KBM-7 (cell line): ENCODE measurements at places on chromosomes 11 and 22.

- no peak for DNase-seq
Observed at GRCh38 chr11:104654181-104654813, 244.0 kb downstream of the CASP12 start.

- DNase-seq: no peak
Observed at GRCh38 chr11:114977651-114978050, 299.3 kb downstream of the NXPE2 start.

DNA sequence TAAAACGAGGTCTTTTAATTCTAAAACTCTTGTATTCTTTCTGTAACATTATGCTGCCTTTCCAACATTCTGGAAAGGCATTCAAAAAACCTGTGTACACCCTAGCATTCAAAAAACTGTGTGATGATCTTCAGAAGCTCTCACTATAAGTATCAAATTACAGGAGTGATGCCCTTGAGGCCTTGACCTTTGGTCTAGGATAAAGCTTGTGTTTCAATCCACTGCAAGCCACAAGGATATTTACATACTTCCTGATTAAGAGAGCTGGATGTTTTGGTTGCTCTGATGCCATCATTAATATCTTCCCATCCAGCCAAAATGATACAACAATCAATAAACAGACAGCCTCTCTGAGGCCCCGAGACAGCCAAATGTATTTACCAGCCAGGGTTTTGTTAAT, 11.9 kb downstream of the CLPB start:
- no peak for DNase-seq

DNA sequence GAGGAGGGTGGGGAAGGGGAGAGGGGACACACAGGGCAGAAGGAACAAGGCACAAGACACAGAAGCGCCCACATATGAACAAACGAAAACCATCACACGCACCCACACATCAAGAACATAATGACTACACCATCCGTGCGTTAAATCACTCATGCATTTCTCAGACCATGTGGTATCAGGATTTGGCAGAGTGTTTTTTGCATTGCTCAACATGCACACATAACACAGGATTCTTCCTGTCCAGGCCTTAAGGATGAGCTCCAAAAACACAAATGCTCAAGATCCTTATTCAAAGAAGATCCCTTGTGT, 309.5 kb downstream of the CADM1 start:
- DNase-seq: no peak

- DNase-seq: no peak
Observed at GRCh38 chr11:75700940-75701339, 16.7 kb upstream of the MOGAT2 start.

DNA sequence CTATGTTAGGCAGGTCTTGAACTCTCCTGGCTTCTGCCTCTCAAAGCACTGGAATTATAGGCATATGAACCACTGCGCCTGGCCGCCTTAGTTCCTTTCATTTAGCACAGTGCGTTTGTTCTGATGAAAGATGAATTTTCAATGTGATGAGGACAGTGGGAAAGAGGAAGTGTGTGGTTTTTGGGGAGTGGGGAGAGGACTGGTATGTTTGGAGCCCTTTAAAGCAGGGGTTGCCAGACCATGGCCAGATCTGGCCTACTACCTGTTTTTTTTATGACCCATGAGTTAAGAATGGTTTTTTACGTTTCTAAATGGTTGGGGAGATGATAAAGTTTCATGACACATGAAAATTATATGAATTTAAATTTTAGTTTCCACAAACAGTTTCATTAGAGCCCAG, 12.5 kb downstream of the ATXN10 start:
- DNase-seq: peak; percentile 92

GRCh38 chr11:90704510-90704909, 481.7 kb upstream of the CHORDC1 start:
- DNase-seq: no peak

DNA sequence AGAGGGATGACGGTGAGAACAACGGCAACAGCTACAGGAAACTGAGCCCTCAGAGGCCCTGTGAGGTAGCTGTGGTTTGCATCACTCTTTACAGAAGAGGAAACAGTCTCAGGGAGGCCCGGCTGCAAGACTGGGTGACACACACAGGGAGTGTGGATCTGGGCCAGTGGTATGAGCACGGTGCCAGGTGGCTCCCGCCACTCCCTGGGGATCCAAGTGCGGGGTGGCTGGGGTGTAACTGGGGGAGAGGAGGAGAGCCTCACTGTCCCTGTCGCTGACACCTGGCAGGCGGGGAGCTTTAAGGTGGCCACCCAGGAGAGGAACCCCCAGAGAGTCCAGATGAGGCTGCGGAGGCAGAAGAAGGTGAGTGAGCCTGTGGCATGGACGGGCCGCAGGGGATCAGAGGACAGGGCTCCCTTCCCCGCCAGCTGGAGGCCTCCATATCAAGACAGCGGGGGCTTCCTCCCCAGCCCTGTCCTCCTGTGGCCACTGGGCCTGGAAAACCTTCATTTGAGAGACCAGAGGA, 5.6 kb downstream of the RGL4 start:
- DNase-seq: peak; percentile 73

DNA sequence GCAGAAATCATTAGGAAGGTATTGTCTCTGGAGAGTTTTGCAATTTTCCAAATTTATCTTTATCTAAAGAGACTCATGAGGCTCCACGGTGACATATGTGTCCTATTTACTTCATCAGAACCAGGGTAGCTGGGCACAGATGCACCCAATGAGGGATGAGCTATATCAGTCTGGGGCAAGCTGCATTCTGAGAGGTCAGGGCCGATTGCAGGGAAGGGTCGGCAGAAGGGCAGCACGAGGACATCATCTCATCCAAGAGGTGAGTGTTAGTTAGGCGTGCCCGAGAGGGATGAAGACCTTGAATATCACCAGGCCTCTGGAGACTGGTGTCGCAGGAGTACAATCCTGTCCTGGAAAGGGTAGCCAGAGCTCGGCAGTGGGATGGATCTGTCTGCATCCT, 41.0 kb upstream of the SPON1 start:
- DNase-seq: no peak

- DNase-seq: peak; percentile 39
Observed at GRCh38 chr11:6746086-6746618, 25.6 kb downstream of the OR2AG2 start.

DNA sequence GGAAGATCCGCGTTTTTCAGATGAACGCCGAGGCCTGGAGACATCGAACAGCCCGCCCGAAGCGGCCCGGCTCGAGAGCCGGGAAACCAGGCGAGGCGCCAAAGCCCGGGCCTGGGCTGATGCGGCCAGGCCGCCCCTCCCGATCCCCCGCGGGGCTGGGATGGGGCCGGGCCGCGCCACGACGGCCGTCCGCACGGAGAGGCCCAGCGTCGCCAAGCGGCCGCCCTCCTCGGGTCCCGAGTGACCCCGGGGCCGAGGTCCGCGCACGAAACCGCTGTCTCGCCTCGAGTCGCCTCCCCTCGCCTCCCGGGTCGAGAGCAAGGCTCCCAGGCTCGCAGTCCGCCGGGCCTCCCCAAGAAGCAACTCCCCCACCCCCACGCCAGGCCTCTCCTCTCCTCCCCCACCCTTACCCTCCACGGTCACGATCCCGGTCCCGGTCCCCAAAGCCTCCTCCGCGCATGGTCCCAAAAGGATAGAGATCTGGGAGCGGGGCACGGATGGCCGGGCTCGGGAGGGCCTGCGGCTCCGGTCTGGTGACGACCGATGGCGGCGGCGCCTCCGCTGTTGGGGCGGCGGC, 482 bp downstream of the DDX17 start:
- DNase-seq: peak; percentile 49

- DNase-seq: peak; percentile 51
Observed at GRCh38 chr11:64226507-64227051, 505 bp downstream of the NUDT22 start.
